ENCODE measurements at places on chromosomes 1 and 21.

GRCh38 chr1:47178020-47178419 is 11.8 kb downstream of the PDZK1IP1 start:
- DNase-seq = no peak

GRCh38 chr1:113872219-113872935 is 865 bp upstream of the PTPN22 start:
- no peak for DNase-seq

DNA sequence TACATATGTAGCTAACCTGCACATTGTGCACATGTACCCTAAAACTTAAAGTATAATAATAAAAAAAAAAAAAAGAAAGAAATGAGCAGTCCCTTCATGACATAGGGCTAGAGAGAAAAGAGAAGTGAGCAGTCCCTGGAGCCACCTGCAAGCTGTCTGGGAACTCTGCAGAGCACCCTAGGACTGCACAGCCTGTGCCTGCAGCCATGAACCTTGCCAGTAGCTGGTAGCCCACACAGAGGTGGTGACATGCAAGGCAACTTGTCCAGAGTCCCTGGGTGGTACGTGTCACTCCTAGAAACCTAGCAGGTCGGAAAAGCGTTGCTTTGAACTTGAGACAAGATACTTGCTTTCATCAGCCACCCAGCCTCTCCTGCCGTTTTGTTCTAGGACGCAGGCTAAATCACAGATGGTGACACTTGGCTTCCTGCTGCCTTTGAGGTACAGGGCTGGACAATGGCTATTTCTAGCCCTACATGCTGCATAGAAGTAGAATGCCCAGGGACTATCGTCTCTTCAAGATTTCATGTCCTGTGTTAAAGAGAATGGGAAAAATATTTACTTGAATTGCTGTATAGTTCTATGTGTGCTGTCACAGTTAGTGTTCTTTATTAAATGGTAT is 260.9 kb downstream of the LTN1 start:
- no peak for DNase-seq

- no peak for DNase-seq
Measured at GRCh38 chr1:46948629-46949416, 7.5 kb upstream of the CYP4A11 start.

GRCh38 chr1:151013518-151013917 is 5.3 kb downstream of the PRUNE1 start:
- DNase-seq = no peak

DNA sequence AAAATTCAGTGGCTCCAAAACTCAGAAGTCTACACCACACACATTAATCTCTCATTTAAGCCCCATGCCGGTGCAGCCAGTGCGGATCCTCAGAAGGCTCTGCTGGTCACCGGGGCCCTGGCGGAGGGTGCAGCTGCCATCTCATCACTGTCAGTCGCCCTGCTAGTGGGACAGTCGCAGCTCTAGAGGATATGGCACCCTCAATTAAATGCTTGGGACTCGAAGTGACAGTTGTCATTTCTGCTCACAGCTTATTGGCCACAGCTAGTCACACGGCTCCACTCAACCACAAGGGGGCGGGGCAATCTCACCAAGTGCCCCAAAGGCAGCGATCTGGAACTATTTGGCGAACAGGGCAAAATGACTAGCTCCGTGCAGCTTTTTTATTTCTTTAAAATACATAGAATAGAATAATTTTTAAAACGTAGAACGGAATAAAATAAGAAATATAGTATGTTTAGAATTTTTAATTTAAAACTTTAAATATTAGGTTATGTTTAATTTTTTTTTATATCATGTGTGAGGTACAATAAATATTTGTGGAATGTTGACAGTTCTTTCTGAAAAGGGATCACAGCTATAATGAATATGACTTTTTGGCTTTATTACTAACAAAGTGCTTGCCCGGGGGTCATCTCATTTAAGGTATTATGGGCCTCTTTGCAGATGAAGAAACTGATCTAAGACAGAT is 8.0 kb upstream of the MAN1C1 start:
- DNase-seq = peak; percentile 82

GRCh38 chr1:97247196-97247595 is 525.6 kb downstream of the PTBP2 start:
- DNase-seq = no peak

Data from stimulated activated CD8-positive, alpha-beta memory T cell treated with anti-CD3 and anti-CD28 coated beads, Interleukin-15, amount 100 ng/mL, for 1 hour (primary cell).